Spinal cord (tissue), 10 donors: ENCODE measurements at places on chromosomes 3 and 15. TPM values are rescaled to one million over a fixed set of nuclear protein-coding genes. Genes with fewer than 3 reads are reported as not detected.

Gene NRG4
- 8.7 TPM for total RNA-seq

Gene CYP19A1
- total RNA-seq: 1.4 TPM

Gene CHP1
- 70.7 TPM for total RNA-seq

Gene TRIM71
- total RNA-seq: 1.8 TPM

Gene PAK6
- total RNA-seq: 5.0 TPM

Gene SLC30A4
- 11.3 TPM for total RNA-seq

Gene LRTM1
- total RNA-seq: 0.17 TPM

Gene ROPN1
- not detected for total RNA-seq

Gene DCBLD2
- total RNA-seq: 31.1 TPM

Gene KIF7
- 5.4 TPM for total RNA-seq

Gene CCR2
- 0.44 TPM for total RNA-seq

Gene AP2M1
- total RNA-seq: 307 TPM

Gene MLF1
- total RNA-seq: 42.9 TPM

Gene LMAN1L
- total RNA-seq: not detected

Gene HAUS2
- 30.2 TPM for total RNA-seq

Gene PEAK1
- 37.7 TPM for total RNA-seq

Gene BBX
- 62.1 TPM for total RNA-seq

Gene TM4SF1
- total RNA-seq: 106 TPM

Gene C3orf70
- total RNA-seq: 37.7 TPM

Gene POPDC2
- total RNA-seq: 4.6 TPM

Gene POC1A
- 5.0 TPM for total RNA-seq

Gene NEK10
- total RNA-seq: 12.5 TPM

Gene C15orf39
- total RNA-seq: 8.9 TPM

Gene MYH15
- 1.2 TPM for total RNA-seq

Gene CPOX
- total RNA-seq: 19.5 TPM
